Progenitor cell of endocrine pancreas (in vitro differentiated cells): ENCODE measurements at places on chromosomes 1 and 21. TPM values are rescaled to one million over a fixed set of nuclear protein-coding genes. Genes with fewer than 3 reads are reported as not detected.
A peak's percentile ranks its signal among the peaks of the same experiment; 100 is the strongest.

OR2L3 gene
- not detected in 2 replicates for total RNA-seq

- no peaks in the 10 kb centered on the region for H3K27me3 ChIP-seq
- no peak overlapping the region for H3K4me3 ChIP-seq
- H3K36me3 ChIP-seq = no peaks in the 10 kb centered on the region
- peaks cover 6% of the 10 kb centered on the region for H3K4me1 ChIP-seq
- DNase-seq = no peak
Measured at GRCh38 chr1:97913506-97914139, 7.2 kb downstream of the DPYD start.

TFAP2E gene
- 0.55 and 0.84 TPM in 2 replicates for total RNA-seq

GSTM3 gene
- total RNA-seq = 77.8 and 83.1 TPM in 2 replicates

S100A1 gene
- 0.80 TPM in 1 of 2 replicates, not detected in the other for total RNA-seq

- no peak overlapping the region for H3K27ac ChIP-seq
- peaks cover 10% of the 10 kb centered on the region for H3K27me3 ChIP-seq
- no peak overlapping the region for H3K4me3 ChIP-seq
- DNase-seq = no peak
- peaks cover 5% of the 10 kb centered on the region for H3K4me1 ChIP-seq
- no peaks in the 10 kb centered on the region for H3K36me3 ChIP-seq
Measured at GRCh38 chr1:93749894-93750301, 68.3 kb upstream of the BCAR3 start.

DNA sequence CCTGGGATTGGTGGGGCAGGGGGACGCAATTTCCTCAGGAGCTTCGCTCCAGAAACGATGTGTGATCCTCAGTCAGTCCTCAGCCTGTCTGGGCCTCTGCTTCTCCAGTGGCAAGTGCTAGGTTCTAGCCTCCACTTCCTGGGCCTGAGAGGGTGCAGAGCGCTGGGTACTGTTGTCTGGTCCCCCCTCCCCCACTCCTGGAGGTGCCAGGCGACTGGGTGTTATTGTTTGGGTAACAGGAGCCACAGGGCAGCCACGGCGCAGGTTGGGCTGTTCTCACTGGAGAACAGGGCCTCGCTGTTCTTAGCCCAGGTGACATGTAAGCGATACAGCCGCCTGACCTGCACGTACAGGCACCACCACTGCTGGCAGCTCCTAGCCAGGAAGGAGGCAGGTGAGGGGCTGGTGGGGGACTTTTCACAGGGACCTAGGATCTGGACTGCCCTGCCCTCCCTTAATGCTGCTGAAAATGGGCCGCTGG, 2.1 kb downstream of the RPS6KA1 start:
- peaks cover 15% of the 10 kb centered on the region for H3K4me1 ChIP-seq
- DNase-seq = no peak
- peak overlapping the region; percentile 81 for H3K4me3 ChIP-seq
- H3K27me3 ChIP-seq = peaks cover 3% of the 10 kb centered on the region
- H3K36me3 ChIP-seq = no peaks in the 10 kb centered on the region

DNA sequence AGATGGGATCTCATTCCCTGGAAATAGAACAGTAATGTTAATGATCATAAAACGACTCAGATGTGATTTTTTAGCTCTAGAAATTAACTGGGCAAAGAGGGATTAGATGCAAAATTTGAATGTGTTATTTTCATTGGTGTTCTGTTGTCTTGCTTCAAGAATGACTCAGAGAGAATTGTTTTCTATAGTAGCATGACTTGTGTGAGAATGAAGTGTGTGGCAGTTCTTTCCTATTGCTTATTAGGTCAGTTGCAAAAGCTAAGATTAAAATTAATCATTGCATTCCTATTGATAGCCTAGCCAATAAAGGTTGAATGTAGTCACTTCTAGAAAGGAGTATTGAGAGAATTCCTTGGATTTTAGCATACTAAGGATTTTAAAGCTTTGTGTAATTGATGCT, 22.9 kb downstream of the SPEN start:
- H3K4me3 ChIP-seq = no peak overlapping the region
- peaks cover 5% of the 10 kb centered on the region for H3K4me1 ChIP-seq
- H3K27ac ChIP-seq = peak overlapping the region; percentile 5
- peaks cover 13% of the 10 kb centered on the region for H3K36me3 ChIP-seq
- no peak for DNase-seq
